ENCODE measurements at places on chromosomes 13 and 19.
A peak's percentile ranks its signal among the peaks of the same experiment; 100 is the strongest.

DNA sequence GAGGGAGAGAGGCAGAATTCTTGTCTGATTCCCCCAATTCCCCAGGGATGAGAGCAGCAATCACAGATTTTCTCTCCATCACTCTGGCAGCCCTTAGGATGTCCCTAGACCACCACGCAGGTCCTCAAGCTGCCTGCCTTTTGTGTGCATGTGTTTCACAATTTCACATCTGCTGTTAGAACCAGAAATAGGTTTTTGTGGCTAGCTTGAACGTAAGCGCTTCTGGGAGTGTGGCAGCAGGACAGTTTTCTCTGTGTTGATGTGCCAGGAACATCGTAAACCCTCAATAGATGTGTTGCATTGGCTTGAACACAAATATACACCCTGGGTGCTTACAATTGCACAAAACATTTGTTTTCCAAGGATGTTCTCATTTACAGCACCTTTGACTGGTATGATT is 78.8 kb upstream of the TMTC4 start:
- no peak for DNase-seq

GRCh38 chr13:113776231-113777125 is 17.5 kb downstream of the TMEM255B start:
- DNase-seq = no peak

- no peak for DNase-seq
These were observed 61.5 kb downstream of the COL4A1 start for GRCh38 chr13:110245416-110245899.

DNA sequence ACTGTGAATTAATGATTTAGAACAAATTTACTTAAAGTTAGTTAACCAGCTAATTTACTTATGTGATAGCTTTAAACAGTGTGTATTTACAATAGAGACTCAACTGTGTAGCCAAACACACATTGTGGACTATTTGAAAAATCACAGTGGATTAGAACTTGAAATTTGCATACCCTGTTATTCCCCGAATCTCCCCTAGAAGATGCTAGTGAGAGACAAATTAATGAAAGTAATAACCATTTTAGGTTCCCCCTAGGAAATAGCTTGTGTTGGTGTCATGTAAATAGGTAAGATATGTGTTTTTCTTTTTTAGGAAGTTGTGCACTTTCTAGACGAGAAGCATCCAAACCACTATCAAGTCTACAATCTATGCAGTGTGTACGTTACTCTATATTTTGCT is 98.5 kb downstream of the C1QTNF9 start:
- no peak for DNase-seq

DNA sequence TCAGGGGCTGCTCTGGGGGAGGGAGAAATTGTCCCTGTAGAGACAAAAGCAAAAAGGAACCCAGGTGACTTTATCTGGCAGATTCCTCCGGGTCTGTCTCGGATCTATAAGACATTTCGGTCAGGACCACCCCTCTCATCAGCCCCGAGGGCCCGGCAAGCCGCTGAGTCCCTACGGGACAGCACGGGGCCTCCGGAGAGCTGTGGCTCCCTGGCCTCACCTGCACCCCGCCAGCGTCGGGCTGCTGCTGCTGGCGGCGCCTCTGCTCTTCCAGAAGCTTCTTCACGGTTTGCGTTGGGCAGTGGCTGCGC is 1.9 kb downstream of the NFKBID start:
- DNase-seq = no peak

DNA sequence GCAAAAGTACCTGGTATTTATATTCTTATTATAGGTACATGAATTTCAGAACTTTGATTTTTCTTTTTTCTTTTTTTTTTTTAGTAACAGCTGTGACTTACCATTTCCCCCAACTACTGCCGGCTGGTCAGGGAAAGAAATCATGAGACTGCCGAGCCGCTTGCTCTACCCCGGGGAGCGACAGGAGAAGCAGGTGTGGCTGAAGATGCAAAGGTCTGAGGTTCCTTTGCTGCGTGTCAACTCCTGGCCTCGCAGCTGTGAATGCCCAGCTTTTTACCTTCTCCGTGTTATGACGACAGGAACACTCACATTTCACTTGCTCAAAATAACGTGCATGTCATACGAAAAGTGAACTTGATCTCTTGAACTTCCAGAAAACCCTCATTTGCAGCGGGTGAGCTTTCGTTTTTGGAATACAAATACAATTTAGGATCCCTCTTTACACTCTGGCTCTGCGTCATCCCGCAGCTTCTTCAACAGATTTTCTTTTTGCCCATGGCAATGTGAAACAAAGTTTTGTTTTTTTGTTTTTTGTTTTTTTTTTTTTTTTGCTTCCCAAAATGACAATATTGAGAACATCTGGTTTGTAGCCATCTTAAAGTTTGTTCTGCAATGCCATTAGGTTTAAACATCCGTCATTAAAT is 117.9 kb downstream of the EFNB2 start:
- DNase-seq = no peak

DNA sequence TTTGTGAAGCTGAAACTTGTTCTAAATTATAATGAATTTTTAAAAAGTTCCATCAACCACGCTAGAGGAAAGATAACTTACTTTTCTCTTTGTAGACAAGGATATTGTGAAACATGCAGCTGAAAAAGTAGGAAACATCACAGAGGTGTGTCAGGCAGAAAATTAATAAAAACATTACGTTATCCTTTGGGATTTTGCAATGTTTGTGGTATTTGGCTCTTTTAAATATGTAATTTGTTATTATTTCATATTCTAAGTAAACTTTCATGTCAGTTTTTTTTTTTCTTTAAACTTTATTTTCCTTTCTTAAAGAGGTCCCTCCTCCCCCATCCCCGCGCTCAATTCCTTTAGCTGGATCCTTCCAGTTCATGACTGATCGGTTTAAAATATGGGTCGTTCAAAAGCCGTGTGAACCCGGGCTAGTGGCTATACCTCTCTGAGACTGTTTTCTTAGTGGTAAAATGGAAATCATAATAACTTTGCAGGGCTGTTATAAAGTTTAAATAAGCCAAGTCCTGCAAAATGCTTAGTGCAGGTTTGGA is 740 bp upstream of the CCDC61 start:
- DNase-seq = no peak

- no peak for DNase-seq
These were observed 3.9 kb downstream of the NMRK2 start for GRCh38 chr19:3936506-3937442.

DNA sequence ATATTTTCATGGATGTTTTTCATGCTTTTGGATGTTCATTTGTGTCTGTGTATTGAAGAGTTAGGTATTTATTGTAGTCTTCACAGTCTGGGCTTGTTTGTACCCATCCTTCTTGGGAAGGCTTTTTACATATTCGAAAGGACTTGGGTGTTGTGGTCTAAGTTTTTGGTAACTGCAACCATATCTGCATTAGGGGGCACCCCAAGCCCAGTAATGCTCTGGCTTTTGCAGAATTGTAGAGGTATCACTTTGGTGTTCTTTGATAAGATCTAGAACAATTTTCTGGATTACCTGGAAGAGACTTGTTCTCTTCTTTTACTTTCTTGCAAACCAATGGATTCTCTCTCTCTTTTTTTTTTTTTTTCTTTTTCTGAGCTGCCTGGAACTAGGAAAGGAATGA is 581.3 kb downstream of the DACH1 start:
- no peak for DNase-seq

GRCh38 chr19:8641908-8642547 is 11.6 kb downstream of the NFILZ start:
- no peak for DNase-seq

DNA sequence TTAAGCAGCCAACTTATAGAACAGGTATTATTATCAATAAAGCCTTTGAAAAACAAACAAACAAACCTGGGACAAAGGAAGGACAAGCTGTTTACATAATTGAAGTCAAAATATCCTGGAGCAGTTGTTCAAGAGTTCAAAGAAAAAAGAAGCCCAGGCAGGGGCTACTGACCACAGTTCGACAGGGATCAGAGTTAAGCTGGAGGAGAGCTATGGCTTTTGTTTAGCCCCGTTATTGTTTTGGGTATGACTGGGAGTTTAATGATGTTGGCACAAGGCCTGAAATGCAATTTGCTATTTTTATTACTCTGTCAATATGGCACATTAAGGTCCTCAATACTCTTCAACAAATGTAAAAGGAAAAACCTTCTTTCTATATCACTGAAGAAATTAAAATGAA is 624.4 kb upstream of the KLHL1 start:
- DNase-seq = no peak

- DNase-seq = no peak
These were observed 1124.9 kb downstream of the EFNB2 start for GRCh38 chr13:105410602-105411001.

DNA sequence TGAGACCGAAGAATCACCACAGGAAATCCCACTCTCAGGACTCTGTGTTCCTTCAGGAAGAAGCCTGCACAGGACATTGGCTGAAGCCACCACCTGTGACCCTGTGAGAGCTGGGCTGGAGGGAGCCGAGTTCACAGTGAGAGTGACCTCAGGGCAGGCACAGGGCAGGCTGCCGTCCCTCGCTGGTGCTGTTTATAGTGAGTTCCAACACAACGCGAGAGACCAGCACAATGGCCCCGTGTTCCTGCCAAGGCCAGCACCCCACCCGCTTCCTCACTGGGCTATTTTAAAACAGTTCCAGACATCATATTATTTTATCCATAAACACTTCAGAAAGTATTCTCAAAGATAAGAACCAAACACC is 18.4 kb upstream of the GAS6 start:
- no peak for DNase-seq

DNA sequence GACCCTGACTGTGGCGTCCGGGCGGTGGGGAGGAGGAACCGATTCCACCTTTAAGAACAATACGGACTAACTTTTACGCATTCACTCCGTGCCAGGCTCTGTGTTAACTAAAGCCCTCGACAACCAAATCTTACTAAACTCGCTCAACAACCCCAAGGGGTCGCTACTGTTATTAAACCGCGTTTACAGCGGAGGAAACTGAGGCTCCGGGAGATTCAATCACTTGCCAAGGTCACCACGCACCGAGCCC is 1.2 kb downstream of the SAMD1 start:
- DNase-seq = no peak

- no peak for DNase-seq
These were observed 258.8 kb downstream of the ZNF536 start for GRCh38 chr19:30631033-30631370.

- DNase-seq = no peak
These were observed 76.2 kb downstream of the COL4A1 start for GRCh38 chr13:110230661-110231347.

- DNase-seq = no peak
These were observed 4.7 kb upstream of the GJB2 start for GRCh38 chr13:20197361-20197834.

DNA sequence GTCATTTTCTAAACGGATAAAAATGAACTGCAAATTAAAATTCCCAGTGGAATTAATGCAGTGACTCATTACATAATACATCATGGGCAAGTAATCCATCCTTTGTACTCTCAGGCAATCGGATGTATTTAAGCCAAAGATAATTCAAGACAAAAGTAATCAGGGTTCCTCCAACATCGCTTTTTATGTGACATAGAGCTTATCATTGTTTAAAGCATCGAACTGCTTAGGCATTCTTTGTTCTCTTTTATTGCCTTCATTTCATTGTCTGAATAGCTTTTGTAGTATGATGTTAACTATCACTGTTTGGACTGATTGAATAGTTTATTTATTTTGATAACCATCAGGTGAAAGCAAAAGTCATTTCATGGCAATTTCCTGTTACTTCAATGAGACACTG is 209.4 kb downstream of the ITGBL1 start:
- DNase-seq = no peak

DNA sequence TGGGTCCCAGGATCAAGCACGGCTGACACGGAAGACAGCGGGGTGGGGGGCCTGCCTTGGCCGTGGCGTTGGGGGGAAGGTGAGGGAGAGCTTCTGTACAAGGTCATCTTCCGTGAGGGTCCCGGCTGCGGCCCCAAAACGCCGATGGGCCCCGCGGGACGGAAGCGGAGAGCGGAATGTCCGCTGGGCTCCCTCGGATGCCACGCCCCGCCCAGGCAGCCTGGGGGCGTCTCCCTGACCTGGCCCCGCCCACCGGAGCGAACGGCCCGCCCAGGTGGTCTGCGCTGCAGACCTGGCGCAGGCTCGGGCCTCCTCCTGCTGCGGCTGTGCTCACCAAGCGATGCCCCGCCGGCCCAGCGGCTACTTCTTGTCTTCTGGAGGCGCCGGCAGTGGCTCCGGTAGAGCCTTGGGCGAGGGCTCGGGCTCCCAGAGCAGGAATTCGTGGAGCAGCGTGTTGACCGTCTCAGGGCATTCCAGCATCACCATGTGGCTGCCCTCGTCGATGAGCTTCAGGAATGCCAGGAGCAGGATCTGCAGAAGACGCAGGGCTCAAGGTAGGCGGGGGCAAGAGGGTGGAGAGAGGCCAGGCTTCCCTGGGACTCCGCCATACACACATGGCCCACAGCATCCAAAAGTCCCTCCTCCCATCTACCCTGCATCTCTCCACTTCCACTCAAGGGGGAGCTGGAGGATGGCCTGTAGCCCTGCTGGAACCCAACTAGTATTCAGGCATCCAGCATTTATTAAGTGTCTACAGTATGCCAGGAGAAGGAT is 10.7 kb downstream of the ABHD8 start:
- DNase-seq = peak; percentile 68

DNA sequence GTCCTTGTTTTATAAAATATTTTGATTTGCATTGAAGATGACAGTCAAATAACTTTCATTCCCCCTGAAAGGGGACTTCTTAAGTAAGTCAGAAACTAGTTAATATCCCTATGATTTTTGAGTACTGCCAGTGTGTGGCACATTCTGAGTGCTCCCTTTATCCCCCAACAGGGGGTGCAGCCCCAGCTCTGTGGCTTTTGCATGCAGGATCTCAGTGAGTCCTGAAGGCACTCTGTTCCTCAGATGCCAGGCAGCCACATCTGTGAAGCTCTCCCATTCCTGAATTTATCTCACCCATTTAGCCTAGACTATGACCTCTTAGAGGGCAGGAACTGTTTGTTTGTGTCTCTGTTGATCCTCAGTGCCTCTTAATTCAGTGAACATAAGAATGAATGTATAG is 123.1 kb downstream of the CDK8 start:
- DNase-seq = no peak

DNA sequence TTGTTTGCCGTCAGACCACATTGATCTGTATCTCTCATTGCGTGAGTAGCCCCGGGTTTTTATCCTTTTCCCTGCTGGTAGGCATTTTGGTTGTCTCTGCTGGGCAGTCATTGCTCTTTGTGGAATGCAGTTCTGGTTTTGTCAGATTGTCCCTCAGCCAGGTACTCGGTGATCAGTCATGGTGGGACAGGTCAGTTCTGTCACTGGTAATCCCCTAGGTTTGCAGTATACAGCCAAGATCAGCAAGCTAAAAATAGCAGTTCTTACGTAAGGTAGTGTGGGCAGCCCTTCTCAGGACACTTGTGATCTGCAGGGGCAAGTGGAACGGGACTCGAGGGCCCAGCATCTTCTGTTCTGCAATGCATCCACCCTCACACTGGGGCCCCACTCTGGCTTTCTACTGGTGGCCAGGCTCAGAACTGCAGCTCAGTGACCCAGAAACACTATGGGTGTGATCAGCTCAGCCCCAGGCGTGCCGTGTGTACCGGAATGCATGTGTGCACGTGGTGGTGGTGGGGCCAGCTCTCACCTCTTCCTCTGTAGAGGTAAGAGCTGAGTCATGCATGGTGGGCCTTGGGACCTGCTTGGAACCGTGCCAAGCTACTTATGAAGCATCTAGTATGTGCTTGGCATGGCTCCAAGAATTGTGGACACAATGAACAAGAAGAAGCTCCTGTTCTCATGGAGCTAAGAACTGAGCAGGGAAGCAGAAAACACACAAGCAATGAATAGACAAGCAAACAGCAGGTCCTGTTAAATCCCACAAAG is 6.3 kb downstream of the PLEKHF1 start:
- peak; percentile 60 for DNase-seq

- no peak for DNase-seq
These were observed 2.4 kb downstream of the GADD45GIP1 start for GRCh38 chr19:12954612-12954962.

- DNase-seq = no peak
These were observed 273.5 kb downstream of the FGF14 start for GRCh38 chr13:102128216-102128810.
